Hematopoietic multipotent progenitor cell treated with erythropoietin and hydrocortisone succinate and interleukin-3 and kit ligand, for 6 days (in vitro differentiated cells): ENCODE measurements at places on chromosomes 12 and 14.
A peak's percentile ranks its signal among the peaks of the same experiment; 100 is the strongest.

DNA sequence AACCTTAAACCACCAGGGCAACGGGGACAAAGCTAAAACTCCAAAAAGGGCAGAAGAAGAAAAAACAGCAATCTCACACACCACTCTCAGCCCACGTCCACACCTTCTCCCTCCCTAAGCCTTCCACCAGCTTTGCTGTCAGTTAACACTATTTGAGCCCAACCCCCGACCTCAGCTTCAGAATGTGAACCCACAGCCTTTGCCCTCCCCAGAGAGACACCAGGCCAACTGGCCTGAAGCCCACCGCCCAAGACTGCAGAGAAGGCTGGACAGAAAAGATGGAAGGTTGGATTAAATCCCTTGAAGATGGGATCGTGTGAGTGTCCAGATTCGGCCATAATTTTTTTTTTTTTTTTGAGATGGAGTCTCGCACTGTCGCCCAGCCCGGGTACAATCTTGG, 22.4 kb downstream of the IRF2BPL start:
- DNase-seq: no peak

GRCh38 chr12:120156315-120157259, 37.9 kb downstream of the GCN1 start:
- DNase-seq: no peak

DNA sequence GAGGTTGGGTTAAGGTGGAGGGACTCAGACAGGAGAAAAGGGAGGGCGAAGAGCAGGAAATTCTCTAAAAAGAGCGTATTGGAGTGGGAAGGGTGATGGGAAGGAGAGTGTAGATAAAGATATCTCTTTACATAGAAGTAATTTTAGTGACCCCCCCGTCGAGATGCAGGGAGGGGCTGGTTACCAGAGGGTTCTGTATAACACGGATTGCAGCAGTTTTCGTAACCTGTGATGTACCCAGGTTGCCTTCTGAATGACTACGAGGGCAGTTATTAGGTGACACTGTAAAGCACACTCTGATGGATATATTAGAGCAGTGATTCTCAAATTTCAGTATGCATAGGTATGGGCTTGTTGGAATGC, 443 bp downstream of the DNAL1 start:
- no peak for DNase-seq

DNA sequence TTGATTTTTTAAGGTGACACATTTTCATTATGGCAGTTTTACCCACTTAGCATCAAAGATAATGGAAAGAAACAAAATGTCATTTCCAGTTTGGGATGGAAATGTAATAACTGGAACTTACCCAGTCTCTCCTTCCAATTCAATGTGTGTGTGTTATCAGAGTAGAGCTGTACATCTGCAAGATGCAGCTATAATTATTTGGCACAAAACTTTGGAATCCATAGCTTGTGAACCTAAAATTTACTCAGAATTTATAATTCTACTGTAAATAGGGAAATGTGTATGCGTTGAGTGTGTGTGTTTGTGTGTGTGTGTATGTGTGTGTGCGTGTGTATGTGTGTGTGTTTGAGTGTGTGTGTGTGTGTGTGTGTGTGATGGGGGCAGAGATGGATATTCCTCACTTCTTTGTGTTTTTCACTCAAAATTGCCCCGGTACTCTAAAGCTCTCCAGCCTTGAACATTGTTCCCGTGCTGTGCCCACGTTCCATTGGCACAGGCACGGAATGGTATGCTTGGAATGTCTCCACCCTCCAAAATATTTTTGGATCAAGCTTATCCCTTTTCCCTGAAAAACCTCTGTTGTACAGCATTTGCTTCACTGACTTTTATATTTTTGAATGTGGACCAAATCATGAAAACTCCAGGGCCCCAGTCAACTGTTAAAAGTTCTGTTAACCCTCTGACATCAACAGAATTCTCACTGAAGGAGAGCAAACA, 150.2 kb upstream of the BMP4 start:
- DNase-seq: no peak

DNA sequence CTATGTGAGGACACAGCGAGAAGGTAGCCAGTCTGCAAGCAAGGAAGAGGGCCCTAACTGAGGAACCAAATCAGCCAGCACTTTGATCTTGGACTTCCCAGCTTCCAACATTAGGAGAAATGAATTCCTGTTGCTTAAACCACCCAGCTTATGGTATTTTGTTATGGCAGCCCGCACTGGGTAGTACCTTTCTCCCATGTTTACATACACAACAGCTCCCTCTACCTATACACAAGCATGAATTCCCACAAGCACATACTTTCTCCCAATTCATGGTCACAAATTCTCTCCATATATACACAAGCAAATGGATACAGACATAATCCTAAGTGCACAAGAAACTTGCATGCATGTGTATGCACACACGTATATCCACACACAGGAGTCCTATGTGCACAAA, 7.4 kb downstream of the ITGB7 start:
- no peak for DNase-seq

- no peak for DNase-seq
Measured at GRCh38 chr12:45125997-45126396, 75.1 kb upstream of the DBX2 start.

DNA sequence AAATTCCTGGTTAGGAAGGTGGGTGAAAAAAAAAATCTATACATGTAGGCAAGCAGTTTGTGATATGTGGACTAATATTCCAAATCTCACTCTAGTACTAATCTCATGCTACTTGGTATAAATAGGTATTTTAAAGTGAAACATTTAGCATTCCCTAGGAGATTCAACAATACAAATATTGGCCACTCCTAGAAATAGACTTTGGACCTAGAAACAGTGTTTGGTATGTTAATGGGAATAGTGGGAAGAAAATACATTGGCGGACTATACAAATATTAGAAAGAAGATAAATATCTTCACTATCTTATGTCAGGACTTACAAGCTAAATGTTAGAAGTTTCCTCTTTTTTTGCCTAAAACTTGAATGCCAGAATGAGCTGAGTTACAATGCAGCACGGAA, 28.2 kb downstream of the HIGD1C start:
- no peak for DNase-seq

- DNase-seq: peak; percentile 64
Measured at GRCh38 chr12:14774906-14775635, 28.2 kb downstream of the WBP11 start.

- DNase-seq: no peak
Measured at GRCh38 chr12:115722181-115722580, 555.3 kb downstream of the MED13L start.

DNA sequence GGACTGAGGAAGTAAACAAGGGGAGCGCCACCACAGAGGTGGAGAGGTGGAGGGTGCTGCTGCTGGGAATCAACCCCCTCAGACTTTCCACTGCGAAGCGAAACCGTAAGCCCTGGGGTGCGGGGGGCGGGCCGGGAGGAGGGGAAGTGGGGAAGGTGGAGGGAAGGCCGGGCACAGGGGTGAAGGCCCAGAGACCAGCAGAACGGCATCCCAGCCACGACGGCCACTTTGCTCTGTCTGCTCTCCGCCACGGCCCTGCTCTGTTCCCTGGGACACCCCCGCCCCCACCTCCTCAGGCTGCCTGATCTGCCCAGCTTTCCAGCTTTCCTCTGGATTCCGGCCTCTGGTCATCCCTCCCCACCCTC, at the start of gene LAG3:
Gene LAG3 (plus strand): TSS at position 190 of the 365 bp plus-strand sequence. CDS start 333 bp downstream, outside the sequence.
- no peak for DNase-seq

DNA sequence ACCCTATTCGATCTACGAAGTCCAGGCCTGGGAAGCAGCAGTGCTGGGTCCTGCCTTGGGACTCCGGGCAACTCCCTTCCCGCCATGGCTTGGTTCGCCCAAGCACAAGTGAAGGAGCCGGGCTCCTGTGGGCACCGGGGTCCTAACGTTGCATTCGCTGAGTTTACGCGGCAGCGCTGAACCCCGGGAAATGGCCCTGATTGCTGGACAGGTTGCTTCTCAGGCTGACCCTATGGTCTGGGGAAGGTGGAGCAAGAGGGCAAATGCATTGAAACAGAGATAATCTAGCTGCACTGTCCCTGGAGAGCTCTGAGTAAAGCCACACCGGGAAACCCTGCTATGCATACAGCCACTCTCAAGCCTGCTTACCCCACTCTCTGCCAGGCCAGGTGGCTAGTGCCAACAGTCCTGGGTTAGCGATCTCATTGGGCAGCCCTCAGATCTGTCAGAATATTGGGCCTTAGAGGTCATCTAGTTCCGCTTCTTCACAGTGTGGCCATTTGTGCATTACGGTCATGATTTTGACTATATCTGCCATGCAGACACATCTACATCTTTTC, 11.3 kb downstream of the SYNE3 start:
- no peak for DNase-seq

DNA sequence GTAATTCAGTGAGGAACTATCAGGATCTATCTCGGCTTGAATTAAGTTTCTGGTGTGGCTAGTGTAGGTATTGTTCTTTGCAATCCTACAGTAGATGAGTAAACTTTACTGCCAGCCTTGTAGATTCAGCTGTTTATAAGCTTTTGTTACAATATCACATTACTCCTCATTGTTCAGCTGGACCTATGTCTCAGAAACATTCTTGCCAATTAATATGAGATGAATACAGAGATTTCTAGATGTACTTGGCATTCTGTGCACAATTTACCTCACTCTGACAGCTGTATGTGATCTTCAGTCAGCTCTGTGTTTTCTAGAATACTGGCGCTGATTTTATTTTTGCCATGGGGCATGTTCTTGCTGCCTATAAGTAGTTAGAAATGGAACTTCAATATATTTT, 55.7 kb downstream of the METTL25 start:
- no peak for DNase-seq

GRCh38 chr14:50719911-50720759, 52.0 kb upstream of the SAV1 start:
- DNase-seq: no peak

DNA sequence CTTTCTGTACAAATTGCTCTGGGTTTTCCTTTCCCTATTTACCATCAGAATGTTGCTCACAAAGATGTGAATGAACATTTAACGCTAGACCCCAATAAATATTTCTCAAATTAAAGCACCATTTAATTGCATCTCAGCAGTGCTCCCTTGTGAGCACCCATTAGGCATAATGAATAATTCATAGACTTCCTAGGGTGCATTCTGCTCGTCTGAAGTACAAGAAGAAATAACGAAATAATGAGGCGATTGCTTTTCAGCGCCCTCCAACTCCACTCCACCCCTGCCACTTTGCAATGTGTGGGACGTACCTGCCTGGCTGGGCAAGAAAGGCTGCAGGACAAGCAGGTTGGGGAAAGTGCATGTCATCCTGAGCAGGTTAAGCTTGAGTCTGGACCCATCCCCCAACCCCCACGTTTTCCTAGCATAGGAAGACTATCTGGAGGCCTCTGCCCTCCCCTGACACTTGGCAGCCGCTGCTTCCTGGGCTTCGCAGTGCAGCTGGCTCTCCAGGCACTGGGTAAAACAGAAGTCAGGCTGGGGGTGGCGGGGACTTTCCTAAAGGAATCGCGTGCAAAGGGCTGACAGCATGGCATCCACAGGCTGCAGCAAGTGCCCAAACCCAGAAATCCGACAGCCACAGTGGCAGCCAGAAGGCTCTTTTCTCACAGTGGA, 253.7 kb downstream of the DUSP6 start:
- no peak for DNase-seq
